COR-L47 (cell line): ENCODE measurements at places on chromosomes 6 and 20.

GRCh38 chr6:117072781-117073180 lies 192.6 kb upstream of the VGLL2 start:
- no peak for DNase-seq

- DNase-seq = no peak
These were observed 7.8 kb upstream of the NCOA3 start for GRCh38 chr20:47493963-47494293.

- DNase-seq = no peak
These were observed 47.6 kb downstream of the CHD6 start for GRCh38 chr20:41570557-41570956.

- DNase-seq = peak; percentile 73
These were observed 19.0 kb downstream of the PXDC1 start for GRCh38 chr6:3732345-3733141.

GRCh38 chr20:59439243-59439642 lies 138.8 kb downstream of the EDN3 start:
- DNase-seq = no peak

DNA sequence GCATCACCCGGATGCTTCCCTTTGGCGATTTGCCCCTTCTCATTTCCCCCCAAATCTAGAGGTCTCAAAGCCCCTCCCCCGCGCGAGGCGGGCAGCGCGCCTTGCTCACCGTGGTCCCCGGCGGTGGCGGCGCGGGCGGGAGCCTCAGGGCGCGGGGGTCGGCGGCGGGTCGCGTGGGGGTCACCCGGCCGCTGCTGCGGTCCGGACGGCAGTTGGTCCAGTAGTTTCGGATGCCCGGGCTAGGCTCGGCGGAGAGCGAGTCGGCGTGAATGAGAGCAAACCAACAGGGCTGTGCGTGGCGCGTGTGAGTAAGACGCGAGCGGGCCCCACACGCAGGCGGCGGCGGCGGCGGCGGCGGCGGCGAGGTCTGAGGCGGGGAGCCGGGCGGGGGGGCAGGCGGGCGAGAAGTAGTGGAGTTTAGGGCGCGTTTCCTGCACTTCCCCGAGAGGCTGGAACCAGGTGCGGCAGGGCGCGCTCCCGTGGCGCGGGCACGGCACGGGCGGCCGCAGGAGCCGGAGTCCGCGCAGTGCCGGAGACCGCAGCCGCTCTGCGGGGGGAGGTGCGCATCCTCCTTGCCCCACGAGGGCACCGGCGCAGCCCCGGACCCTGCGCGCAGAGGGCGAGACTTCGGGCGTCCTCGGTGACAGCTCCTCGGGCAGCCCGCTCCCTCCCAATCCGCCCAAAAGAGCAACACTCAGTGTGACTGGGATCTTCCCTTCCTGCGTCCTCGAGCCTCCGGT lies 567 bp downstream of the HS3ST5 start:
- peak; percentile 22 for DNase-seq

DNA sequence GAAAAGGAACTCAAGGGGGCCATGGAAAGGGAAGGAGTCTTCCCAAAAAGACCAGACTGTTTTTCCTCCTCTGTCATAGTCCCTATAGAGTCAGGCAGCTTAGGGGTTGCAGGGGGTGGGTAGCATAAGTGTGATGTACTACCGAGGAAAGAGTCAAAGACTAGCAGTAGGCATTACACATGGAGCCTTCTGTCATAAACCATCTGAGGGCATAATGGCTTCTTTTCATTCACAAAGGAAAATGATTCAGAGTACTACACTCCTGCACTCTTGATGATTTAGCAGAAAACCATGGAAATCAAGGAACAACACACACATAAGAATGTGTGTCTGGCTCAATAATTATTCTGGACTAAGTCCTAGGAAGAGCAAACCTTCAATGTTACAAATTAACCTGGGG lies 14.9 kb downstream of the PLN start:
- DNase-seq = no peak

GRCh38 chr20:21101932-21102575 lies 4.1 kb downstream of the LINC00237 start:
- no peak for DNase-seq

DNA sequence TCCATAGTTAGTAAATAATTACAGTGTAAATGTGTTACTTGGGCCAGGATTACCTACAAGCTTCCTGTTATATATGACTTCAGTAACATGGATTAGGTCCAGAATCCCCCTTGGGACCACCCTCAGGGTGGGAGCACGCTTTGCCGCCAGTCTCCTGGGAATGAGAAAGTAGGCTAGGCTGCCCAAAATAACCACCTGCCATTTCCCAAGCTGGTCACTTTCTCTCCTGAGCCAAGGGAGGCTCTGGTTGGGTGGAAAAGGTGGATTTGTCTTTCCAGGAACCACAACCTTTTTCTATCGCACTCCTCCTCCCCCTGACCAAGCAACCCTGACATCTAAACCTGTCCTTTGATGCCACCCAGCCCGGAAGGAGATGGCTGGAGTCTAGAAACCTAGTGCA lies 9.6 kb upstream of the RIMS4 start:
- DNase-seq = no peak

- DNase-seq = peak; percentile 82
These were observed 107.7 kb upstream of the SCP2D1 start for GRCh38 chr20:18705910-18706309.

DNA sequence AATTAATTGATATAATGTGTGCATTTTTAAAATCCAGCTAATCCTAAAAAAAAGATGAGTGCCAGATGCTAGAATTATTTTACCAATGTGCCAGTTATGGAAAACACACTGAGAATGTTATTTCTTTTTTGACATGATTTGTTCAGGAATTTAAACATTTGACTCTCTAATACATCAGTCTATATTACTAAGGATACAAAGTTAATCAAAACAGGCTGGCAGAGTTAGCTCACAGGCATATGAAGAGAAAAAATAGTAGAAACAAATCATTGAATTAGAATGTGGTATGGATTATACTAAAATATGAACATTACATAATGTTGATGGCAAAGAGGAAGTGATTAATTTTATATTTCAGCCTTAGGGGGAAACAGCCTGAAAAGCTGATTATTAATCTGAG lies 368.3 kb upstream of the GJE1 start:
- no peak for DNase-seq

- DNase-seq = no peak
These were observed 10.7 kb downstream of the ATXN1 start for GRCh38 chr6:16750566-16750965.

- no peak for DNase-seq
These were observed 52.1 kb downstream of the HNF4A start for GRCh38 chr20:44407402-44408184.

- DNase-seq = no peak
These were observed 7.7 kb downstream of the ADGRF1 start for GRCh38 chr6:47034421-47034820.

GRCh38 chr6:18265787-18266522 lies 1.6 kb upstream of the DEK start:
- no peak for DNase-seq

DNA sequence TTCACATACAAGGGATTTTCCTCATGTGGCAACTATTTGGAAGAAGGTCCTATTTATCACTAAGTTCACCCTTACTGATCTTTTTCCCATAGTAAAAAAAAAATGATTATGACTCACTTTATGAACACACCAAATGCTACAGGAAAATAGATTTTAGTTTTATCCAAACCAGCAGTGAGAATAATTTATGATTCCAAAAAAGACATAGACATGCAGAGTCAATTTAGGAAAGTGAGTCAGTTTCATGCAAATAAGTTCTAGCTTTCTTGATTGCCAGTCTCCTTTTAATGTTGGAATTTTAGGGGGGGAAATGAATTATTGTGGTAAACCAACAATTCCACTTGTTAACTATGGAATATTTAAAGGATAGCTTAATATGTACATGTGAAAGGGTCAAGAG lies 64.0 kb upstream of the RNF146 start:
- DNase-seq = no peak

GRCh38 chr20:45337367-45338120 lies 10.7 kb downstream of the SDC4 start:
- no peak for DNase-seq

DNA sequence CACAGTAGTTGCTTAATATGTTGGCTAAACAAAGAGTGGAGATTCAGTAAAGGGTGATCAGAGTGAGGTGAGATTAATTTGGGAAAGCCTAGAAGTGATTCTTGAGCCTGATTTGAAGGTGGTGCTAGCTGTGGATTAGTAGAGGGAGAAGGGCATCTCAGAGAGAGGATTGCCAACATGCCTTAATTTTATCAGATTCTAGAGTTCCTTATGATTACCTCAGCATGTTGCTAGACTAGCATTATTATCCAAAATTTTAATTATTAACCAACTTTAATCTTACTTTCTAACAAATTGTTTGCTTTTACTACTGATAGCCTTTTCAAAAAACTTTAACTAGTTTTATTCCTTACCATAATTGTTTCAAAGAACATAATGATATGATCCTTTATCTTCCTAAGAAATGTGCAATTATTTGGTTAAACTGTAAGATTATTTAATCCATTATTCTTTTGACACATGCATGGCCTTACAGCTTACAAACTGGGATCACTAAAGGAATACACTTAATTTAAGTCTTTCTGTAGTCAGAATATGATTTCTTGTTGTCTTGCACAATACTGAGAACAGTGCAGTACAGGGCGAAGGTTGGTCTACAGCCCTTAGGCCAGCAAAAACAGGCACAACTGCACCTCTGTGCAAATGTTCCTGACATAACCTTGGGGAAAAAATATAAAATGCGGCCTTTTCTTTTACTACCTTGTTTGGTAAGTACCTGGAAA lies 88.9 kb downstream of the SLC16A10 start:
- DNase-seq = no peak

DNA sequence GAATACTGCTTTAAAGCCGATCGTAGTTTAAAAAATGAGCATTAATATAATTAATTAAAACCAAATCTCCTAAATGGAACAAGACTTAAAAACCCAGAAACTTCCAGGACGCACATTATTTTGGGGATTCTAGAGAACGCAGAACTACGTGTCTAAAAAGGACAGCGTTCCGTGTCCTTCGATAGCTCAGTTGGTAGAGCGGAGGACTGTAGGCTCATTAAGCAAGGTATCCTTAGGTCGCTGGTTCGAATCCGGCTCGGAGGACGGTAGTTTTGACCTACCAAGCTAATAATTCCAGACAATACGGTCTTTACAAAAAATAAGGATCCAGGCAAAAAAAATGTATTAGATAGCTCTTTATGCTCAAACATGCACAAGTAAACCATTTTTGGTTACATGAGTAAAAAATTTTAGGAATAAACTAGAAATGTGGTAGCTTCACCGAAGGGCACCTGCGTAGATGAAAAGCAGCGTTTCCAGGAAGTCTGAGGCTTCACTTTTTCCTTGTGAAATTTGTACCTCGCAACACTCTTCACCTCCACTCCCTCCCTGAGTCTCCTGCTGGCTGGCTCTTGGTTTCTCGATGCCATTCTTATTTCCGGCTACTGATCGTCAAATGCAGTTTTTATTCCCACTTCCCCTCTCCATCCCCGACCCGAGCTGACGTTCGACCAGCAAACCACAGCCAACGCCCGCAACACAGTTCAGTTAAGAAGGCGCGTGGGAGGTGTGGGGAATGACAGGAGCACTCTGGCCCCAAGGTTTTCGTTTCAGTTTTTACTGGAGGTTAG lies 19.6 kb upstream of the ABT1 start:
- DNase-seq = no peak

GRCh38 chr6:156279261-156279969 lies 497.8 kb upstream of the ARID1B start:
- no peak for DNase-seq

DNA sequence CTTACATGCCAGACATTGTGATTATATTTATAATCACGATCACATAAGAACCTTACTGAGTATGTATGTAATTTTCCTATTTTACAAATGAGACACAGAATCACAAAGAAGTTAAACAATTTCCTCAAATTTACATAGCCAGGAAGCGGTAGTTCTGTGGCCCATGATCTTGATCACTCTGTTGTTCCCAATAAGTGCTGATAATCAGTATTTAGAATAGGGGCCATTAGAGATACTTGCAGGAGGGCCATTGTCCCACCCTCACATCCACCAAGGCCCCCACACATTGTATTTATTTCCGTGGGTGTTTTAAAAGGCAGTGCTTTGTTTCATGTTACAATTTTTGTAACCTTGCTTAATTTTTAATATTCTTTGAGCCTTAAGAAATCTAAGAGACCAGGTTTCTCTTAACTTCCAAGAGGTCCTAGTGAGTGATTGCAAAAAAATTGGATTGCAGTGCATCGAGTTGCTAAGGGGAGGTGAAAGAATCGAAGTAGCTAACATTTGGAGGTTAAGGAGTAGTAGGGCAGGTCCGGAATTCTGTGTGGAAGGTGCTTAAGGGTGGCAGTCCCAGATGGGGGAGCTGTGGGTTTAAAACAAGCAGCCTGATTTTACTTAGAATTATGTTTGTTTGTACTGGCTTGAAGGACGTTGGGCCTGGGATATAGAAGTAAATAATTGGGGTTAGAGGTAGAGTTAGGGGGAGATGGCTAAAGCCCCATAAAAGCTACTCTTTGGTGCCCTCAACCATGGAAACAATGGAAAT lies 339.4 kb downstream of the CDKAL1 start:
- DNase-seq = no peak

- DNase-seq = no peak
These were observed 3.0 kb downstream of the ZBP1 start for GRCh38 chr20:57617079-57617795.

DNA sequence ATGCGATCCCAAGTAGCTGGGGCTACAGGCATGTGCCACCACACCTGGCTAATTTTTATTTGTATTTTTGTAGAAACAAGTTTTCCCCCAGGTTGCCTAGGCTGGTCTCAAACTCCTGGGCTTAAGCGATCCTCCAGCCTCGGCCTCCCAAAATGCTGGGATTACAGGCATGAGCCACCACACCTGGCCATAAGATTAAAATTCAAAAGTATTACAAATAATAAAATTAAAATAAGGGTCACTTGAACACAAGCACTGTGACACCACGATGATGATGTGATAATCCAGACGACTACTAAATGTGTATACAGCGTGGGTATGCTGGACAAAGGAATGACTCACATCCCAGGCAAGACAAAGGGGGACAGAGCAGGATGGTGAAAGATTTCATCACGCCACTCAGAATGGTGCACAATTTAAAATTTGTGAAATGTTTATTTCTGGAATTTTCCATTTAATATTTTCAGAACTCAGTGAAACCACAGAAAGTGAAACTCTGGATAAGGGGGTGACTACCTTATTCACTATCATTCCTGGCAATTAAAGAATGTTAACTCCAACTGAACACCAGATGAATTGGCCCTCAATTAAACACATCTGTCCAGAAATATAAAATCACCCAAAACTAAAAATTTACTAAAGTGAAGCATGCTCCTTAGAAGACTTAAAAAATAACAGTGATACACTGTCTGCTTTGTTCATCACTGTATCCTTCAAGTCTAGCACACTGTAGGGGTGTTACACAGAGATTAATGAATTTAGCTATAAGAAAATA lies 13.1 kb downstream of the B4GALT5 start:
- DNase-seq = no peak

DNA sequence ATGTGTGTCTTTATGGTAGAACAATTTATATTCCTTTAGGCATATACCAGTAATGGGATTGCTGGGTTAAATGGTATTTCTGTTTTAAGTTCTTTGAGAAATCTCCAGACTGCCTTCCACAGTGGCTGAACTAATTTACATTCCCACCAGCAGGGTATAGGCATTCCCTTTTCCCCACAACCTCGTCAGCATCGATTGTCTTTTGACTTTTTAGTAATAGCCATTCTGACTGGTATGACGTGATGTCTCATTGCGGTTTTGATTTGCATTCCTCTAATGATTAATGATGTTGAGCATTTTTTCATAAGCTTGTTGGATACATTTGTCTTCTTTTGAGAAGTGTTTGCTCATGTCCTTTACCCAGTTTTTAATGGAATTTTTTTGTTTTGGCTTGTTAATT lies 5.3 kb upstream of the TASP1 start:
- no peak for DNase-seq

- no peak for DNase-seq
These were observed 98.3 kb upstream of the SASH1 start for GRCh38 chr6:148244217-148244935.
